NCI-H1417 treated with DMSO at 0.1 percent for 48 hours (cell line): ENCODE measurements at places on chromosomes 12 and 14.
A peak's percentile ranks its signal among the peaks of the same experiment; 100 is the strongest.

DNA sequence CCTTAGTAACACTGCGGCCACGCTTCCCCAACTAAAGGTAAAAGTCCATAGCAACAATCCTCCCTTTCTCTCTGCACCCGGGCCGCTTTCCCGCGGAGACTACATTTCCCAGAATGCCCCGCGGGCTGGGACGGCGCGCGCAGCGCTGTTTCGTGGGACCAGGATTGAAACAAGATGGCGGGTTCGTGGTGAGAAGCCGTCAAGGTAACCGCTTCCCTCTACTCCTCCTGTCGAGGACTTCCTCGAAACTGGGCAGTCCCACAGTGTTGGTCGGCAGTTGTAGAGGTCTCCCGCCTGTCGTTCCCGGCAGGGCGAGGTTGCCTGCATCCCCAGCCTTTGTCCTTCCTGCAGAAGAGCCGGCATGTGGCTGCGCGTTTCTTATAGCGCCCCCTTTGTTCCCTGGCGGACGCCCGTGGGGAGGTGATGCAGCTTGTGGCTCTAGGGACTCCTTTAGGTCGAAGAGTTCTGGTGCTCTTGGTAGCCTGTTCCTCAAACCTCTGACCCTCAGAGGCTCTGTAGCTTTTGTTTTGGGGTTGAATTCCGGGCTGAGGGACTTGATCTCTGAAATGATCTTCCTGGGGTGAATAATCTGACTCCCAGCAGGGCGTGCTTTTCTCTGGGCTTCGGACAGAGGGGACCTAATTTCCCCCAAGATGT lies at the start of gene MRPL42:
Gene MRPL42, plus strand, starts transcription at position 164 of the 657 bp plus-strand sequence. CDS start 1,772 bp downstream, outside the sequence.
- DNase-seq: peak; percentile 75

- DNase-seq: no peak
Measured at GRCh38 chr12:6263931-6264330, 46.6 kb upstream of the PLEKHG6 start.

DNA sequence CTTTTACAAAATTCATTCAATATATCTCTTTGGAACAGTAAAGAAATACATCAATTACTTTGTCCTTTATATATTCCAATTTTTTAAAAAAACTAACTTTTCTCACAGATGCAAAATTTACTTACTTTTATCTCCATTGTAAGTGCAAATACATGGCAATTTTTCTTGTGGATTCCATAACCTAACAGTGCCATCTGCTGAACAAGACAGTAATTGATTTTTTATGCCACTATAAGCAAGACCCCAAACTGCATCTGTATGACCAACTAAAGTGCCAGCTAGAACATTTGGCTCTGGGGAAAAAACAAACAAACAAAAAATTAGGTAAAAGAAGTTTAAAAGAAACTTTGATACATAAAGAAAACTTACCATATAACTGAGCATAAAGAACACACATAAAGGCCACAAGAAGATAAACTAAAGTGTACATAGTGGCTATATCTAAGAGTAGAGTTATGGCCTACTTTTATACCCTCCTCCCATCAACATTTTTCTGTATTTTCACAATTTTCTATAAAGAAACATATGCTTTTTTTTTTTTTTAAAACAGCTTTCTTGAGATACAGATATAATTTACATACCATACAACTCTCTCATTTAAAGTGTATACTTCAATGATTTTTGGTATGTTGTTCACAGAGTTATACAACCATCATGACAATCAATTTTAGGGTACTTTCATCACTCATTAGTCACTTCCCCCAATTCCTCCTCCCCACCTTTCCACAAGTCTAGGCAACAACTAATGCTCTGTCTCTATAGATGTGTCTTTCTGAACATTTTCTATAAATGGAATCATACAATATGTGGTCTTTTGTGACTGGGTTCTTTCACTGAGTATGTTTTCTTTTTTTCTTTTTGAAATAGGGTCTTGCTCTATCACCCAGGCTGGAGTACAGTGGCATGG lies 32.6 kb downstream of the COCH start:
- DNase-seq: no peak

DNA sequence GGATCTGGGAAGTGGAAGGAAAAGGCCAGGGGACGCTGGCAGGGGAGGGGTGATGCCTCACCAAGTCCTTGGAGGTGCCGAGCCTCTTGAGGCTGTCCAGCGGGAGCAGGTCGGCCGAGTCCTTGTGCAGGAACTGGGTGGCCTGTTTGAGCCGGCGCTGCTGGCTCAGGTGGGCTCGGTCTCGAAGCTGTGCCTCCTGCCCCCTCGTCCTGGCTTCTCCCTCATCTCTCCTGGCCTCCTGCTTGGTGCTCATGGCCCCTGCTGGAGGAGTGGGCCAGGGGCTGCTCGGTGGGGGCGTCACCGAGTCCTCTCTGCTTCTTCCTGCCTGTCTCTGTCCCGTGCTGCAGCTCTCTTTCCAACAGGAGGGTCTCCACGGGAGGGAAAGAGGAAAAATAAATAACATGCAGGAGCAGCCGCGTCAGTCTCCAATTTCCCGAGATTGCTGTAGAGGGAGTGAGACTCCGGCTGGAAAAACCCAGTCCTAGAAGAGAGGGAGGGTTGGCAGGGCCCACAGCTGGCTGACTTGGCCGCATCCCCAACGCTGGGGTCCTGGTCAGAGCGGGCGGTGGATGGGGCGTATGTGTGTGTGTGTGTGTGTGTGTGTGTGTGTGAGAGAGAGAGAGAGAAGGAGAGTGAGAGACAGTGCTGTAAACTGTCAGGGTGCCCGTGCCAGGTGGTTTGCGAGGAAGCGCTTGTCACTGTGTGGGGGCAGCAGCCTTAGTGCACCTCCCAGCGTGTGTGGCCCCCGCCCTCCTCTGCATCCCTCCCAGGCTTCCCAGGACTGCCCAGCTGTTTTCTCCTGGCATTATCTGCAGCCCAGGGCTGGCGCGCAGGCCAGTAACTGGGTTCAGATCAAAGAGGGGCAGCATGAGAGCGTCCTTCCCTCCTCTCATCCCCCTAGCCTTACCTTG lies at the start of gene NRIP2:
Gene NRIP2, minus strand, starts transcription at position 455 of the 911 bp plus-strand sequence. Its CDS starts 52 bp downstream, at position 403.
- no peak for DNase-seq

DNA sequence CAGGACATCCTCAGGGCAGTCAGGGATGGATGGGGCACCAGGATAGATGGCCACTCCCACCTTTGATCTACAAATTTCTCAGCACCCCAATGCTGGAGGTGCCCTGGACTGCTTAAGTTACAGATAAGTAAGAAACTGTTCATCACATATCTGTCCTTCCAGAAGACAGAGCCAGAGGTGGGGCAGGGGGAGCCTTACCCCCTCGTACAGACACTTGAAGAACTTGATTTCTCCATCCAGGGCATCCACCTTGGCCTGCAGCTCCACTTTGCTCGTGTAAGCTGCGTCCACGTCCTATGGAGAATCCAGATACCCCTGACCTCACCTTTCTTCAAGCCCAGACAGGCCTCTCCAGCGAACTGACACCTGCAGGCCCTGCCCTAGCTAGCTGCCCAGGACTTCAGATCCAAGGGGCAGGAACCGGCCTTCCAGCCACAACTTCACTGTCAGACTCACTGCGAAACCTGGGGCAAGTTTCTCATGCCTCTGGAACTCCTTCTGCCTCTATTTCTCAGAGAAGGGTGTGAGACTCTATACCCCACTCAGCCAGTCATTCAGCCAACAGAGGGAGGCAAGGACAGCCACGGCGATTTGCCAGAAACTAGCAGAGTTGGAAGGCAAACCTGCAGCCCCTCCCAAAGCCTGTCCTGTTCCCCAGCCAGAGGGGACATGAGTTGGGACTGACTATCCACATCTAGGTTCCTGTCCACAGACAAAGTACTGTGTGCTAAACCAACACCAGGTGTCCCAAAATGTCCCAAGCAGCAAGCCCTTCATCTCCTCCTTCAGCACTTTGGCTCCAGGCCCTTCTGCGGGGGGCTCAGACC lies 3.8 kb downstream of the KRT73 start:
- DNase-seq: no peak

GRCh38 chr12:8991371-8992345 lies 2.3 kb downstream of the KLRG1 start:
- no peak for DNase-seq

GRCh38 chr14:23094666-23095195 lies at the start of gene ACIN1:
Gene ACIN1, minus strand, starts transcription at chr14:23095136. Its CDS starts 24 bp downstream, at chr14:23095112.
- no peak for DNase-seq

GRCh38 chr12:1796515-1797010 lies 23.8 kb upstream of the LRTM2 start:
- DNase-seq: no peak

DNA sequence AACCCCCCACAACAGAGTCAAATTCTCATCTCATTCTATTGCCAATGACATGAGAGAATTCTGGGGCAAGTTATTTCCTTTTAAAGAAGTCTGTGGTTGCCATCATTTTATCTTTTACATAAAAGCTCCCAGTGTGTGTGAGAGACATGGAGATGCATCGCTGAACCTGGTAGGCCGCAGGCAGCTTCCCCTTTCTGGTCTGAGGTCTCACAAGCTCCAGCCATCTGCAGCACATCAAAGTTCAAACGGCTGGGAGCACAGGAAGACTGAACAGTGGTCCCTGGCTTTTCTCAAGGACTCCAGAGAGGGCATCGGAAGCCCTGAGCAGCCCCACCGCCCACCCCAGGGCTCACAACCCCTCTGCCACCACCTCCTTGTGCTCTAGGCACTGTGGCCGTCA lies 141.7 kb downstream of the RIMBP2 start:
- DNase-seq: no peak

DNA sequence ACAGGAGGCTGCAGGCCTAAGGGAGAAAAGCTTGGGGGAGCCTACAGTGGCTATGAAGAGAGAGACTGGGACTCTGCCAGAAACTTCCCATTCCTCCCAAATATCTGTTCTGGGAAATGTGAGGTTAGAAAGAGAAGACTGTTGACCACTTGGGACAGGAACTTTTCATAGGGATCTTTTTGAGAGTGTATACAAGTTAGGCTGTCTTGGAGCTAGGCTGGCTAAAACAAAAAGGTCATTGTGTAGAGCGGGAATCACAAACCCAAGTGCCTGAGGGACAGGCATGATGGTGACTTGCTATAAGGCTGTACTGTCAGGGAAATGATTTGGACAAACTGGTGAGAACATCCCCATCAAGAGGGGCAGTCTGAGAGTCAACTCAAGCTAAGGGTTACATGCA lies 175.1 kb downstream of the GRIP1 start:
- no peak for DNase-seq

- no peak for DNase-seq
Measured at GRCh38 chr12:112514926-112515642, 96.3 kb downstream of the PTPN11 start.

GRCh38 chr12:64006211-64006825 lies 161.8 kb downstream of the SRGAP1 start:
- DNase-seq: no peak

- no peak for DNase-seq
Measured at GRCh38 chr12:100476013-100476751, 2.5 kb downstream of the NR1H4 start.

GRCh38 chr14:57293866-57294837 lies 25.4 kb downstream of the AP5M1 start:
- no peak for DNase-seq

- no peak for DNase-seq
Measured at GRCh38 chr12:114447274-114447716, 41.4 kb upstream of the TBX5 start.

DNA sequence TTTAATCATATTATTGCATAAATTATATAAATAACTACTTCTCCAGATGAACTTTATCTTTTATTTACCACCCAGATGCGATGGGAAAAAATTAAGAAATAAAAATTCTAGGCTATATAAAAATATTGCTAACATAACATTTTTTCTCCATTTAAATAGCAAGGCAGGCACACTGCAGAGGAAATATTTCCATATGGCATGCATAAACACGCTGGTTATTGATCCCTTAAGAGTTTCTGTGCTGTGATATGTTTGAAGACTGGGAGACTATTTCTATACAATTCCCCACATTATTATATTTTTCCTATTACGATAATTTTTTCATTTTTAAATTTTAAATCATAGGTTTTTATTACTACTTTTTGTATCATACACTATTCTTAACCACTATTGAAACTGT lies 131.5 kb downstream of the C12orf50 start:
- DNase-seq: no peak

GRCh38 chr14:95431199-95432143 lies 85.0 kb downstream of the SYNE3 start:
- no peak for DNase-seq

- DNase-seq: no peak
Measured at GRCh38 chr14:93969082-93969828, 7.1 kb downstream of the ASB2 start.

DNA sequence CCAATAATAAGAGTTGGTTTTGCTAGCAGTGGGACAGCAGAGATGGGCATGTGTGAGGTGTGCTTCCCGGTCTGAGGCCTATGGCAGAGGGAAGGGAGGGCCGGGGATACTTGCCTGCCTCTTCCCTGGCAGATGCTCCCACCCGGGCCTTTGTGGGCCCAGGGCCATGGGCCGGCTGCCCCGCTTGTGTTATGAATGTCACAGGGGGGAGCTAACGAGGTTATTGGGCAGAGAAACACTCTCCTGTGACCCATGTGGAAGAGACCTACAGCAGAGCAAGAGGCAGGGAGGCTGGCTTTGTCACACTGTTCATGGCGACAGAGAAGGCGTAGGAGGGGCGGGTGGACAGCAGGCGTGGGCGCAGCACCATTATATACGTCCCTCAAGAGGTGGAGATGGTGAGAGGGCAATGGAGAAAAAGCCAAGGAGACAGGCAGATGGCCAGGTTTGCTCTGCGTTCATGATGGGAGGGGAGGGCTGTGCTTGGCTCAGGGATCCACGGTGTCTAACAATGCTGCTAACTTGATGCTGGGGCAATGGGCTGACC lies 13.3 kb downstream of the CCND2 start:
- DNase-seq: no peak

DNA sequence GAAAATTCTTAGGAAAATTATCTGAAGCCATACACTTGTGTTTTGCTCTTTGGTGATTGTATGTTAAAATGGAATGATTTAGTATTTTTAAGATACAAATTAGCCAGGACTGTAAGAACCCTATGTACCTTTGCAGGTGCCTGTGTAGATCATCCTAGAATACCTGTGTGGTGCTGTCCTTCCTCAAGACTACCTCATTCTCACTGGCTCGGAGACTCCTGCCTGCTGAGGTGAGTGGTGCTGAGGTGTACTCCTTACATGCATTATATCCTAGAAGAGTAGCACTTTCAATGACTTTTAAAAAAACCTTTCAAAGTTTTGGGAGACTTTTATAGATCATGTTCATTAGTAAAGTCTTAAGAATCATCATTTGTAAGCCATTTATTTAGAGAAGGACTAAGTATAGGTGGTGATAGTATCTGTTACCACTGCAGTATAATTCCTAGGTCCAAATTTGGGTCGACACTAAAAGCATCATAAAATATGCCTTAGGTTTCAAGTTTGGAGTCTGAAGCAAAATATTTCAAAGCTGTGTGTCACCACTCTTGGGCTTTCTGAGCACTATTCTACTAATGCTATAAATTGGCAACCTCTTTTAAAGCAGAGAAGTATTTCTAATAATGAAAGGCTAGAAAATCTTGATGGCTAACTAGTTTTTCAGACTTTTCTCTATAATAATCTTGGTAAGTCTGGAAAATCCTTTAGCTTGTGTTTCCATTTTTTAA lies 36.6 kb downstream of the RASSF8 start:
- no peak for DNase-seq

DNA sequence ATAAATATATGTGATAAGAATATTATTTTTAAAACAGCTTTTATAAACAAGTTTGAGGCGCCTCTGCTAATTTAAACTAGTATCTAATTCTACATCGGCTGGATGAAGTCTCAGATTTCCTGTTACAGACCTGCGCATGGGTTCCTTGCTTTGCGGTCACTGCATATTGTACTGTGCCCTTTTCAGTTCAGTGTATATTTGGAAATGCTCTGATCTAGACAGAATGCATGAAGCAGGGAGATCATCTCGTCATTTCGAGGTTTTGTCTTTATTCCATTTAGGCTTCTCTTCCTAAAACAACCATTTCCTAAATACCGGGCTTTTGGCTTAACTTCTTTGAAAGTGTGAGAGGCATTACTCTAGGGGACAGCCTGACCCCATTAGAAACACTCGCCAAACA lies 25.6 kb downstream of the CRACR2A start:
- DNase-seq: no peak
